ENCODE measurements at places on chromosomes 7 and 10.

GRCh38 chr7:6020371-6021286 is 10.5 kb upstream of the ANKRD61 start:
- DNase-seq = no peak

GRCh38 chr10:94879214-94879613 is 59.2 kb upstream of the CYP2C9 start:
- no peak for DNase-seq

- no peak for DNase-seq
Observed at GRCh38 chr10:99565166-99565565, 32.4 kb downstream of the NKX2-3 start.

DNA sequence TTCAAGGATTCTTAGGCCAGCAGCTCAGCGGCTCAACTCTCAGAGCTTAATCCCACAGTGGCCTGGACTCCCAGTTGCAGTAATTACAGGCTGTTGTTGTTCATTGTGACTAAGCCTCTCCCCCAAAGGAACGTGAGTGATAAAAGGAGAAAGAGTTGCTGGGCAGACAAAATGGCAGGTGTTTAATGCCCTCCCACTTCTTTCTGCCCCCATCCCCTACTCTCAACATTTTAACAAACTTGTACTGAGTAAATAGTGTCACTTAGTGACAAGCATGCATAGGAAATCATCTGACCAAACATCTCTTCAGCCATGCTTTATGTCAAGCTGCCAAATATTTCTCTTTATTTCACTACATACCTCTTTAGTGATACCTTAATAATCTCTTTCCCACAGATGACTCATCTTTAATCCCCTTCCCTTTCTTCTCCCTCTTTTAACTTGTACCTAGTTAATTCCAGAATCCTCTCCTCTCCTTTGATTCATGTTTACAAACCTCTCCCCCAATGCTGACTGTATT is 12.4 kb upstream of the MTERF1 start:
- peak; percentile 69 for DNase-seq

- DNase-seq = no peak
Observed at GRCh38 chr7:152011860-152012259, 13.6 kb upstream of the GALNT11 start.

GRCh38 chr10:107443813-107444212 is 279.3 kb upstream of the SORCS1 start:
- no peak for DNase-seq

GRCh38 chr10:109689785-109690184 is 233.5 kb downstream of the XPNPEP1 start:
- no peak for DNase-seq

DNA sequence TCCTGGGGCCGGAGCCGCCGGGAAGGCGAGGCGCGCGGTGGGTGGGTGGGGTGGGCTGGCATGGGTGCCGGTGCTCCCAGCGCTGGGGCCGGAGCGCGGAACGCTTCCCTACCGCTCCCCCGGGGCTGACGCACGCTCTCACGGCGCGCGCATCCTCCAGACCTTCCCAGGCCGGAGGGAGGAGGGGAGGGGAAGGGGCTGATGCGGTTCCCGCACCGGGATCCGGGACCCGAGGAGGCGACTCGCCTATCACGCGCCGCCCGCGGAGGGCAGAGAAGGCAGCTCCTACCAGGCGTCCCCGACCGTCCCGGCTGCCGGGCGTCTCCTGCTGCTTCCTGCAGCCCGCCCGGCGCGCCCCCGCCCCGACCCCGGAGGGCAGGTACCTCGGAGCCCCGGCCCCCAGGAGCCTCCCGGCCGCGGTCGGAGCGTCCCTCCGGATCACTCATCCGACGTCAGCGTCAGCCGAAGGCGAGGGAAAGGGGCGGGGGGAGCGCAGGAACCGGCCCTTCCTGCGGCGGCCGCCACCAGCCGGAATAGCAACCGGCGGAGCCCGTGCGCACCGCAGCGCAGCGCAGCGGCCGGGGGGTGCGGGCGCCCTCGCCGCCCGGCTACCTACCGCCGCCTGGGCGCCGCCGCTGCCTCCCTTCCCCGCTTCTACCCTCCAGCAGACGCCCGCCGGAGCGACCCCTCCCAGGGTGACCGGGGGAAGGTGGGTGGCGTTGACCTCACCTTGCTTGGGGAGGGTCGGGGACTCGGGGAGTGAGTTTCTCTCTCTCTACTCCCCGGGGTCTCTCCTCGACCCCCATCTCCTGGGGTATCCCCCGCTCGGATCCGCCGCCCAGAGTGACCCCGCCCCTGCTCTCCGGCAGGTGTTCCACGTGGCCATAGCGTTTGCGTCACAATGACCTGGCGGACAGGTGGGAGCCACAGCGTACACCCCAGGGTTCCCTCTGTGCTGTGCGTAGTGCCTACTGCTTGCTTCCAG is at the start of gene ICA1:
Gene ICA1 (minus strand): TSS at position 457 of the 985 bp plus-strand sequence. CDS start 26,241 bp downstream, outside the sequence.
- peak; percentile 41 for DNase-seq

DNA sequence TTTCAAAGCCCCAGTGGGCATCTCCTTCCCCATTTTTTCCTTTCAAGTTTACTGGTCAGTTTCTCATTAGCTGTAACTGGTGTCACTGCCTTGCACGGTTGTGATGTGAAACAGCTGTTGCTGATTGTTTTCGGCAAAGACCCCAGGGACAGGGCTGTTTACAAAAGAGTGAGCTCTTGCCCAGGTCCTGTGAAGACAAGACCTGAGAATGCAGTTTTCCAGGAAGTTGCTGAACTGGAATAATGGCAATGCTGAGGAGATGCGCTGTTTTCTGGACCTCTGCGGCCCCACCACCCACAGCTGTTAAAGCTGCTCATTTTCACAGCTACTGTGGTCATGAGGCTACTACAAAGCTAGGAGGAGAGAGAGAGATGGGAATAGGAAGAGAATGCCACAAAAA is 116.6 kb upstream of the RSU1 start:
- no peak for DNase-seq

GRCh38 chr10:115980470-115980869 is 292.5 kb downstream of the GFRA1 start:
- DNase-seq = no peak

DNA sequence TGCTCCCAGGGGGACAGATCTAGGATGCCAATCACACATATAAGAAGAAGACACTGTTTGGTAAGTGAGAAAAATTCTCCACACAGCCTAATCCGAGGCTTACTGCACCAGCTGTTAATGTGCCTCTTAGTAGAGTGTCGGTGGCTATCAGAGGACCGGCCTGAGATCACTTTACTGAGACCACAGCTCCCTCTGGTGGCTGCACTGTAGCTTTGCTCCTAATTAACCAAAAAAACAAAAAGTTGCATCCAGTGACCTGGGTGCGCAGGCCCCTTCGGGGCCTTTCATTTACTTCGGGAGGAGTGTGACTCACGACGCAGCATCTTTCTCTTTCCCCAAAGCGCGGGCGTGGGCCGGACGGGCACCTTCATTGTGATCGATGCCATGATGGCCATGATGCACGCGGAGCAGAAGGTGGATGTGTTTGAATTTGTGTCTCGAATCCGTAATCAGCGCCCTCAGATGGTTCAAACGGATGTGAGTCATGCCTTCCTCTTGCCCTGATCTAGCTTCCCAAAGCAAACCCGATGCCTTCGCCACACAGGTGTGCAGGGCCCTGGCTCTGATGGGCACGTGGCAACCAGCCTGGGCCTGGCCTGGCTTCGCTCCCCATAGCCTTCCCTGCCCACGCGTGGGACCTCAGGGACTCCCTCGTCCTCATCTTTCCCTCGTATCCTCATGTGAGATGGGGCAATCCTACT is 56.7 kb downstream of the MKI67 start:
- peak; percentile 64 for DNase-seq

DNA sequence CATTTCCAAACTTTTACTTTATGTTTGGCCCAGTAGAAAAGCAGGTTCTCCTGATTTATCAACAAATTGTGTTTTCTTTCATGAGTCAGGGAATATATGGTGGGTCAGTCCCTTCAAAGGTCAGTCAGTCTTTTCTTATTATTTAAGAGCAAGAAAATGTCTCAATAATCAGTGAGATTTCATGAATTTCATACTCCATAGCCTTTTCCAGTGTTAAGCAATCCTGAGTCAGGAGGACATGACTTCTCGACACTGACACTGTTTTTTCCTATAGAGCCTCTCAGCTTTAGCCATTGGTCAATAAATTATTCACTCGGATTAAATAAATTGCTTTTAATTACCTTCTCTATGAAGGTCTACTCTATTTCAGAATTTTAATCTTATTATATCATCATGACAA is 334.5 kb downstream of the SORCS1 start:
- no peak for DNase-seq

DNA sequence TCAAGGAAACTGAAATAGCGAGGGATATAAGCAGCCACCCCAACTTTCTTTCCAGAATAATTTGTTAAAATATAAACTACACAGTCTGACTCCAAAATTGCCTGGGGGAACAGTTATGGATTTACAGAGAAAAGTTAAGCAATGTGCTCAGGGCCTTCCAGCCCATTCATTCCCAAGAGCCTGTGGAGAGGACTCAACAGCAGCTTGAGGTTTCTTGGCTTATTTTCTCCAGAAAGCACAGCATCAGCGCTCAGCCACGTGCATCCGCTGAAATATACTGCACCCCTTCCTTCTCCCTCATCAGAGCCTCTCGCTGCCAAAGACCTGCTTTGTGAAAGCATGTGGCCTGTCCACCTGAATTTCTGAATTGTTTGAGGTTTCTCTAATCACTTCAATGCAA is 375.2 kb upstream of the VWC2 start:
- peak; percentile 7 for DNase-seq

DNA sequence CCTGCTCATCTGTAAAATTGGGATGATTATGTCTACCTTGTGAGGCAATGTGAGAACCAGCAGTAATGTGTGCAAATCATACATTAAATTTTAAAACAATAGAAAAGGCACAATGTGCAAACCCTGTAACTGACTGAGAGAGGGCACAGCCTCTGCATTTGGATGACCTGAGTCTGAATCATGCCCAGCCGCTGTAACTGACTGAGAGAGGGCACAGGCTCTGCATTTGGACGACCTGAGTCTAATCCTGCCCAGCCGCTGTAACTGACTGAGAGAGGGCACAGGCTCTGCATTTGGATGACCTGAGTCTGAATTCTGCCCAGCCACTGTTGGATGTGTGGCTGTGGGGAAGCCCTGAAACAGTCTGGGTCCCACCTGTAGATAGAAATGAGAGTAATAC is 351.5 kb upstream of the SHH start:
- no peak for DNase-seq

DNA sequence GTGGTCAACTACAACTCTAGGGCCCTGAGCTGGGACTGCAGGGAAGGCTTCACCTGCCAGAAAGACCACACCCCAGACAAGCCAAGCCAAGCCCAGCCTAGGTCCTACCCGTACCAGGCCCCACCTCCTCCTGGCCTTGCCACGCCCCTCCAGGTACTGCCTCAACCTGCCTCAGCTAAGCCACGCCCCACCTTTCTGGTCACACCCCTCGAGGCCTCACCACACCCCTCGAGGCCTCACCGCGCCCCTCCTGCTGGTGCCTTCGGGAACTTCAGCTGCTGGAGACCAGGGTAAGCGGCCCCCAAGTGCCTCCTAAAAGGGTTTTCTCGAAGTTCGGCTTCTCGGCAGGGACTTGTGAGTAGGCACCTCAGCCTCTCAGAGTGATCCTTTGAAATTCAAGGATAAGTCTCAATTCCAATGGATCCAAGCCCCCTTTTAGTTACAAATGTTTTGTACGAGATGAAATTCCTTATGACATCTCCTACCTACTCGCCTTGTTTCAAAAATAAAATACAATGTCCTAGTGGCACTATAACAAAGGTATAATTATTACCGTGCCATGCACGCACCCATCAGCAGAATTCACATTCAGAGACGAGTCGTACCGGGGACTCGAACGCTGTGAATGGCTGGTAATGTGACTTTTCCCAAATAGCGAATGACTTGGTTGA is 171.2 kb downstream of the ARHGAP21 start:
- peak; percentile 55 for DNase-seq

DNA sequence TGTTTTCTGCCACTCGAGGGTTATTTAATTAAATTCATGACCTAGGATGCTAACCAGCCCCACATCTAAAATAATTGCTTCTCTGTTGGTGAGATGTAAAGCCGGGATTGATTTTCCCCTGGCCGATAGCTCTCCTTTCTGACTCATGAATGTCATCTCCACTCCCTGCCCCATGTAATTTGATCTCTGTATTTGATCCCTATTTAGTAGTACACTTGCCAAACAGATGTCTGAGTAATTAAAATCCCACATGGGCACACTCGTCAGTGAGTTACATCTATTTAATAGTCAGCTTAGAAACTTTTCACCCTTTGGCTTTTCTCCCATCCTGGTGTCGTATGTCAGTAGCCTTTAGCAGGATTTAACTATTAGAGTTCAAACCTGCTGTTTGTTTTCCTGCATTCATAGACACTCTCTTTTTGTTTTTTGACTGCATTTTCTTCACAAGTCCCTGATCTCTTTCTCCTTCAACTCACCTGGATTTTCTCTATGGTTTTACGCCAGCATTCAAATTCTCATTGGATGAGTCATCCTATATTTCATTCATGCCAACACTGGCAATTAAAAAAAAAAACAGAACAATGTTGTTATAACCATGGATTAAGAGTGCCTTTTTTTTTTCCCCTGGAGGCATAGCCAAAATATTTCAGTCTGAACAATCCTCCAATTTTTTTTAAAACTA is 82.7 kb downstream of the SPAG6 start:
- DNase-seq = peak; percentile 59

DNA sequence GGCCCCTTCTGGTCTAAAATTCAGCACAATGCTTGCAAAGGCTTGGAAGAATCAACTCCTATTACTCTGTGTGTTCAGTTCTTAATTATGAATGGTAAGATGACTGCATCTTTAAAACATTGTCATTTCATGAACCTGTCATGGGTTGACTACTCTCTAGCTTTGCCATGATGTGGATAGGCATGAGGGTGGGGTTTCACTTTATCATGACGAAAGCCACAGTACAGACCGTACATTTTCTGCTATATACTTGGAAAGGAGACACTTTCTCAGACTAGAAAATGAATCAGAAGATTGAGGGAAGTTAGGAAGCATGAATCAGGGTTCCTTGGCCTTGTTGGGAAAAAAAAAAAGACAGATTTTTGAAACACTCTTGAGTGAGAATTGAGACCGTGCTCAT is 19.7 kb upstream of the MSRB2 start:
- no peak for DNase-seq

GRCh38 chr10:42809676-42810075 is 27.1 kb downstream of the BMS1 start:
- no peak for DNase-seq

DNA sequence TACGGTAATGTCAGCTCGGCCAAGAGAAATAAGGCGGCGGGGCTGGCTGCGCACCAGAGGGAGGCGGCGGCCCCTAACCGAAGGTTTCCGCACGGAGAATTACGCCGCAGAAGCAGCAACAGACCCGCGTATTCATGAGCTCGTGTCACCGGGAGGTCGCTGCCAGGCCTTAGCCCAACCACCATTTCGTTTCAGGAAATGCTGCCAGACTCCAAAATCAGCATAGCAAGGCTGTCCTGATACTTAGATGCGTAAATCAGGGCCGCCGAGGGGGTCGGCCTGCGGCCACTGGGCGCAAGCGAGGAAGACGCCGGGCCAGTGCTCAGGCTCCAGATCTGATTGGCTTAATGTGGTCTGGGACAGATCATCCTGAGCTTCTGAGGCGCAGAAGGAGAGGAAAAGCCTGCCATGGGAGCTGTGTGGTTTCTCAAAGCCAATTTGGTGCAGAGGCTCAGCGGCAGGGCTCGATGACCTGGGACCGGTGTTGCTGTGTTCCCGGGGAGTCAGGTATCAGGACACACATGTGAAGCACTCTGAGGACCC is 247.9 kb downstream of the BAMBI start:
- no peak for DNase-seq

Measured in urothelium cell line (cell line).